NCI-H2081 treated with DMSO at 0.1 percent for 48 hours (cell line): ENCODE measurements at places on chromosomes 13 and 19.

GRCh38 chr19:31600731-31601295 is 251.6 kb upstream of the TSHZ3 start:
- DNase-seq, result no peak

GRCh38 chr19:47435196-47435595 is 15.9 kb upstream of the MEIS3 start:
- DNase-seq, result no peak

- no peak for DNase-seq
Observed at GRCh38 chr19:47473336-47473735, 1.6 kb upstream of the SLC8A2 start.

DNA sequence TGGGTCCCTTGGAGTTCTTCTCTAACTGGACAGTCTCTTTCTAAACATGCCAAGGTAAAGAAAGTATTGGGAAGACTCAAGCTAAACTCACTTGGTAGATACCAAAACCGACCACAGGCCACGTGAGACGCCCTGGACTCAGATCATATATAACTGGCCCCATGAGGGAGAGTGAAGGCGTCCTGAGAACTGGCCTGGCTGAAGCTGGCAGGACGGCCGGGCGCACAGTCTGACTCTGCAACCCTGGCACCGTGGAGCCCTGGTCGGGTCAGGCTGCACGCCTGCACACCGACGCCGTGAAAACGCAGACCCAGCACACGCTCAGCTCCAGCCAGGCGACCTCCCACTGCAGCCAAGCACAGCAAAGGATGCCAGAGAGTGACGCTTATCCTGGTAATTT is 122.5 kb upstream of the SPACA7 start:
- DNase-seq, result no peak

GRCh38 chr19:48728911-48729664 is 9.6 kb upstream of the MAMSTR start:
- DNase-seq, result no peak

DNA sequence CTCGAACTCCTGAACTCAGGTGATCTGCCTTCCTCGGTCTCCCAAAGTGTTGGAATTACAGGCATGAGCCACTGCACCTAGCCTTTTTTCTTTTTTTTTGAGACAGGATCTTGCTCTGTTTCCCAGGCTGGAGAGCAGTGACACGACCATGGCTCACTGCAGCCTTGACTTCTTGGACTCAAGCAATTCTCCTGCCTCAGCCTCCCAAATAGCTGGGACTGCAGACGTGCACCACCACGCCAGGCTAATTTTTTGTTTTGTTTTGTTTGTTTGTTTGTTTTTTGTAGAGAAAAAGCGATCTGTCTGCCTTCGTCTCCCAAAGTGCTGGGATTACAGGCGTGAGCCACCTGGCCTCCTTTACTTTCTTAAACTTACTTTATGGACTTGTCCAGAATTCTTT is 6.5 kb upstream of the SIN3B start:
- no peak for DNase-seq

DNA sequence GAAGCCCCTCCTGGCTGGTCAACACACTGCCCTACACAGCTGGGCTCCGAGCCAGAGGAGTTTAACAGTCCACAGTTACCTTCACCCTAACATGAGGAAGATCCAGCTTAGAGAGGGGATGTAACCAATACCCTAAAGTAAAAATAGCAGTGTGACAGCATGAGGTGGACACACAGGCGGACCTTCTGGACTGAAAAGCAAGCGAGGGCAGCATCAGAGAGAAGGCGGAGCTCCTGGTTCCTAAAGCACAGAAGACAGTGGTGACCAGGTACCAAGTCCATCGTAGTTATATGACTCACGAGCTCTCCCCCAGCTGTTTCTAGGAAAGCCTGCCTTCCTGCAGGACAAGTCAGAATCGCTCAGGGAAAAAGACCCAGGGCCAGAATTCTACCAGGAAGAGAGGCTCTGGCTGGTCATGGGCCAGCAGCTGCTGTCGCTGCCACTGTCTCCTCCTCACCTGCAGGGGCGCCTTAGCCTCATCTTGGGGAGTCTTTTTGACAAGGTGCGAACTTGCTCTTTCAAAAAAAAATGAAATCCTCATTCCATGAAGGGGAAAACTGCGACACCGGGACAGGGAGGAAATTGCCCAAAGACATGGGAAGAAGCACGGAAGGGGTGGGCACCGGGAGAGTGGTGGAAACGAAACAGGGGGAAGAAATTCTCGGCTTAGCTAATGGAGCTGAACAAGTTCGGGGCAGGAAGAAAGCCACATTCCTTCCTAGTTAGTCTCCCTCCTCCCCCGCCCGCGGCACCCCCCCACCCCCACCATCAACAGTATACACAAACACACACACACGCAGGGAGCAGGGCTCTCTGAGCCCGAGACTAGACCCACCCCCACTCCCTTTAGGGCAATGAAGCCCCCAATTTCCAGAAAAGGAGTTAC is 1.7 kb downstream of the ELL start:
- no peak for DNase-seq

DNA sequence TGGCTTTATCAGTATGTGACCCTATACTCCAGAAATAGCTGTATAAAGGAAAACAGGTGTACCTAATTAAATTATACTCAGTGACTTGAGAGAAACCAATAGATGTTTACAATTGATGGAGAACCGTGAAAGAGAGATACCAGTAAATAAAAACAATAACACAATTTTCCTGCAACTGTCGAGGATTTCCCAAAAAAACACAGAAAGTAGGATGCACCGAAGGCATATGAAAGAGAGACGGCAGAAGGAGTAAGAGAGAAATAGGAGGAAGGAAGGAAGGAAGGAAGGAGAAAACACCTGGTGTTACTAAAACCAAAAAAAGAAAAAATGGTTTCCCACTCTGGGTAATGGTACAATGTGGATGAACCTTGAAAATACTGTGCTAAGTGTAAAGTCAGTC is 6.8 kb upstream of the ZNF229 start:
- DNase-seq, result no peak

DNA sequence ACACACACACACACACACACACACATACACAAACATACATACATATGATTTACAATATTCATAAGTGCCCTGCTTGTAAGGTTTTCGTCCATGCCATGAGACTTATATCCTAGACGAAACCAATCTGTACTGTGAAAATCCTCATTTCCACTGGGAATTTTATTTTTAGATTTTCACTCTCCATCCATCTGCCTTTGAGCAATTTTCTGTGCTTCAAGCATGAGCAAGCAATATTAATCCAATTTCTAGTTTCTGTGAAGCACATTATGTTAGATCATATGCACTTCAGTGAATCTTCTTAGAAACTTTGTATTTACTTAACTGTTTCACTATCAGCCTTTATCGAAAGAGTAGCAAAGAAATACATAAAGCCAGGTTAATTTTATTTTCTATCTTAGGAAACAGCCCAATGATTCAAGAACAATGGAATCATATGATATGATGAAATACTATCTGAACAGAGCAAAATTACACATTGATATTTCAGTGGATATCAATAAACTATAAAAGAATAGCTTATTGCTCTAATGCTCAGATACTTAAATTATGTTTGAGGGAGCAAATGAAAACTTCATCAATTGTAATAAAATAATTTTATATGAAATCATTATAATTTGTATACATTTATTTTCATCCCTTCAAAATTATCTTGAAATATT is 1100.7 kb upstream of the MIR17HG start:
- DNase-seq, result no peak

GRCh38 chr13:111516712-111517640 is 196.5 kb downstream of the TEX29 start:
- DNase-seq, result no peak

- DNase-seq, result no peak
Observed at GRCh38 chr13:24854311-24854710, 90.3 kb downstream of the RNF17 start.
